ENCODE measurements at places on chromosomes 1 and 21. TPM values are rescaled to one million over a fixed set of nuclear protein-coding genes. Genes with fewer than 3 reads are reported as not detected.

OR2L3 gene
- total RNA-seq = not detected

CLDN14 gene
- total RNA-seq = not detected

RPTN gene
- not detected for total RNA-seq

GJC2 gene
- total RNA-seq = 0.75 TPM

ADAM30 gene
- not detected for total RNA-seq
